ENCODE measurements at places on chromosomes 7 and 10.

GRCh38 chr7:115328018-115328417, 406.1 kb downstream of the MDFIC start:
- DNase-seq = no peak

DNA sequence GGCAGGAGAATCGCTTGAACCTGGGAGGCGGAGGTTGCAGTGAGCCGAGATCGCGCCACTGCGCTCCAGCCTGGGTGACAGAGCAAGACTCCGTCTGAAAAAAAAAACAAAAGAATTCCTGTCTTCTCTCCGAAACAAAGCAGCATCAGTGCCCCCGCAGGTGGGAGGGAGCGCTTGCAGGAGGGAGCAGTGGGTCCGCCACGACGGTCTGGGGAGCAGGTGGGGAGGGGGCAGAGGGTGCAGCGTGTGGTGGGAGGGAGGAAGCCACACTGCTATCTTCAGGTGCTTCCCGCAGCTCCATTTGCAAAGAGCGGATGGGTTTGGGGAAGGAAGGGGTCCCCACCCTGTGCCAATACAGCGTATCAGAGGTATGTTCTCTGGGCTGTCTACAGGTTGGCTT, 31.7 kb downstream of the LIMK1 start:
- no peak for DNase-seq

- peak; percentile 68 for DNase-seq
These were observed 805 bp upstream of the HMX3 start for GRCh38 chr10:123134915-123135414.

GRCh38 chr10:93849593-93849992, 44.2 kb upstream of the SLC35G1 start:
- no peak for DNase-seq

- peak; percentile 40 for DNase-seq
These were observed 825 bp downstream of the RAB11FIP2 start for GRCh38 chr10:118045837-118046394.

DNA sequence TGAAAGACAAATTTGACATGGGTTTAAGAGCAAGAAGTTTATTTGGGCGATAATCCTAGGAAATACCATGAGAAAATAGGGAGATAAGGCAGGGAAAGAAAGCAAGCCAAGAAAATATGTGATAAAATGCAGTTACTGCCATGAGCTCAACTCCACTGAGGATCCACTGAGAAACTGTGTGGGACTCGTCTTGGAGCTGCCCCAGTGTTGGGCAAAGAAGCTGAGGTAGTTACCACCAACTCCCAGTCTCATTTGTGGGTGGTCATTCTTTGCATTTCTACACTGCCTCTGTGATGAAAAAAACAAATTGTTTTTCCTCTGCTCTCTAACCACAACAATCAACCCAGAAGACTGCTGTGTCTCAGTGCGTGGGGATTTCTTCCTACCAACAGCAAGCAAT, 498.2 kb downstream of the PLXDC2 start:
- DNase-seq = no peak

- DNase-seq = no peak
These were observed 3.6 kb downstream of the PDSS1 start for GRCh38 chr10:26700884-26701630.

- DNase-seq = no peak
These were observed 40.7 kb downstream of the TACC2 start for GRCh38 chr10:122029499-122030199.

DNA sequence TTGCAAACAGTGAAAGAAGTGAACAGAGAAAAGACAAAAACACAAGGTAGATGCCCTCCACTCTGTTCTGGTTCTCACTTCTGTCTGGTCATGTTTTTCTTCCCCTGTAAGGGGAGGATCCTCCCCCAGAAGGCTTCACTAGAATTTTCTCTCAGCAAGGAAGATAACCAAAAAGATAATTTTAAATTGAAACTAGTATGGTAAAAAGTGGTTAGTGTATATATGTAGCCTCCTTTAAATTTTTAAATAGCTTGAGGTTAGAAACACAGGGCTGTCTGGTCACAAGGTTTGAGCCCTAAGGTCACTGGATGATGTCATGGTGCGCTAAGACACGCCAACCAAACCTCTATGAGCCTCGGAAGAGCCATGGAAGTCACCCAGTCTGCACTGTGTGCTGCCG, 5.6 kb upstream of the PKD1L1 start:
- peak; percentile 69 for DNase-seq

DNA sequence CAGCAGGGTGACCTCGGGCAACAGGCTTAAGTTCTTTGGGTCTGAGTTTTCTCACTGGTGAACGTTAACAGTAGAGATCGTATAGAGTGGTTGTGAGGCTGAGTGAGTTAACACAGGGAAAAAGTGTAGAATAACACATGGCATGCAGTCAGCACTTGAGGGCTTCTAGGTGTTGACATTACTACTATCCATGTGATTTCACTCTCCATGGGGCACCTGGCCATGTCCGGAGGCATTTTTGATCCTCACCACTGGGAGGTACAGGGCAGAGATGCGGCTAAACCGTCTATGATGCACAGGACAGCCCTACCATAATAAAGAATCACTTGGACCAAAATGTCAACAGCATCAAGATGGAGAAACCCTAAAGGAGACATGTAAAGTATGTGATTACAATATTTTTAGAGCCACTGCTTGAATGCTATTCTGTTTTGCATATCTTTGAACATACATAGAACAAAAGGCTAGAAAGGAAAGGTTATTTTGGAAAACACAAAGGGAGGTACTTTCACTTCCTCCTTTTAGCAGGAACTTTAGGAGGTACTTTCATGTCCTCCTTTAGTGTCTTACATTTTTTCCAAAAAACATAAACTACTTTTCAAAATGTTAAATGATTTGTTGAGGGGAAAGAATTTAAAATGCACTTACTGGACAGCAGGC, 44.3 kb downstream of the NOD1 start:
- peak; percentile 20 for DNase-seq

GRCh38 chr7:28347475-28348318, 64.6 kb upstream of the CREB5 start:
- DNase-seq = no peak

DNA sequence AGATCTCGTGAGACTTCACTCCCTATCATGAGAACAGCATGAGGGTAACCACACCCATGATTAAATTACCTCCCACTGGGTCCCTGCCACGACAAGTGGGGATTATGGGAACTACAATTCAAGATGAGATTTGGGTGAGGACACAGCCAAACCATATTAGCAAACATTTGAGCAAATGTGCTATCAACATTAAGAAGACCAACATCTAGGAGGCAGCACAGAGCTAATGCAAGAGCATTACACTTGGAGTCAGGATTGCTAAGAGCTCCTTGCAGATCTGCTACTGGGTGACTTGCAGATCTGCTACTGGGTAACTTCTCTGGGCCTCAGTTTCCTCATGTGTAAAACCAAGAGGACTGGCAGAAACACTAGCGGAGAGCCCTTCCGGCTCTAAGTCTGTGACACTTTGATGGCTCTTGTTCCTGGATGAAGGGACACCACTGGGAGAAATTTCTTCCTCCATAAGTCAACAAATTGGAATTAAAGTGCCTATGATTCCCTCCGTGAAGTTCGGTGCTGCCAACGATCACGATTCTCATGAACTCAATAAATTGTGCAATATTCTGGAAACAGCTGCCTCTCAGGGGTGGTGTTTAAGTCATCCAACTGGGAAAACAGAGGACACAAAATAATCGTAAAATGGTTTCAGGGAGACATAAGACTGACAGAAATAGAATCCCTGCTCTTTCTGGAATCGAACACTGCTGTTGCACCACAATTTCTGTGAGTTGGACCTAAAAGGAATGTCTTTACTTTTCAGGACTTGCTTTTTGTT, 115.8 kb upstream of the ITGB1 start:
- DNase-seq = no peak
